NCI-H187 treated with DMSO at 0.1 percent for 48 hours (cell line): ENCODE measurements at places on chromosomes 12 and 14.
A peak's percentile ranks its signal among the peaks of the same experiment; 100 is the strongest.

- no peak for DNase-seq
These were observed 7.8 kb downstream of the GMFB start for GRCh38 chr14:54480830-54481562.

DNA sequence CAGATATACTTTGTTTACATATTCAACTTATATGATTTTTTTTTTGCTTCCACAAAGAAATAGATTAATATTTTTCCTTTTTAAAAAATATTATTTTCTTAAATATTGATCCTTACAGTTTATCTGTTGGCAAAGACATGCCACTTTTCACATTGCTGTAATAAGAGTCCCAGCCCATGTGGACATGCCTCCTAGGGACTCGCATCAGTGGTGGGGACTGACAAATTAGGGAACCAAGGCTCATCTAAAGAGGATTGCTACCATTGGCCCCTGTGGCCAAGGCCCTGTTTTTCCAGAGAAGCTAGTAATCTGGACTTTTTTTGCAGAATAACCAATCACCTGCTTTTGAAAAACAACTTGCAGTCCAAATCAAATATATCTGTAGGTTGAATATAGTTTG, 27.8 kb upstream of the BMAL2 start:
- no peak for DNase-seq

GRCh38 chr14:92686900-92687427, 61.5 kb downstream of the LGMN start:
- DNase-seq: peak; percentile 26

DNA sequence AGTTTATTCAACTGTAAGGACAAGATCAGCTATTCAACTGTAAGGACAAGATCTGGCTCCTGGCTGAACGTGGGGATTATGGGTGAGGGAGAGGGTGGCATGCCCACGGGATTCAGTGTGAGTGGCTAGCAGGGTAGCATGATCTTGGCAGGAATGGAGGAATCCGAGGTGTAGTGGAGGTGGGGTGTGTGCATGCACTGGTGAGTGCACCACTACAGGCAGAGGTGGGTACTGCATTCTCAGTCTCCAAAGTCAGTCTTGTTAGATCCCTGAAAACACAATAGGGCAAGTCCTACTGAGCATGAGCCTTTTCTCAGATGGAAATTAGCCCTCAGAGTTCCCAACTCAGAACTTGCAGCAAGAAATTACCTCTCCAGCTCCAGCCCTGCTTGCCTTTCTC, 32.2 kb upstream of the DCD start:
- DNase-seq: no peak

- no peak for DNase-seq
These were observed 121.3 kb downstream of the KCNMB4 start for GRCh38 chr12:70487440-70487839.

DNA sequence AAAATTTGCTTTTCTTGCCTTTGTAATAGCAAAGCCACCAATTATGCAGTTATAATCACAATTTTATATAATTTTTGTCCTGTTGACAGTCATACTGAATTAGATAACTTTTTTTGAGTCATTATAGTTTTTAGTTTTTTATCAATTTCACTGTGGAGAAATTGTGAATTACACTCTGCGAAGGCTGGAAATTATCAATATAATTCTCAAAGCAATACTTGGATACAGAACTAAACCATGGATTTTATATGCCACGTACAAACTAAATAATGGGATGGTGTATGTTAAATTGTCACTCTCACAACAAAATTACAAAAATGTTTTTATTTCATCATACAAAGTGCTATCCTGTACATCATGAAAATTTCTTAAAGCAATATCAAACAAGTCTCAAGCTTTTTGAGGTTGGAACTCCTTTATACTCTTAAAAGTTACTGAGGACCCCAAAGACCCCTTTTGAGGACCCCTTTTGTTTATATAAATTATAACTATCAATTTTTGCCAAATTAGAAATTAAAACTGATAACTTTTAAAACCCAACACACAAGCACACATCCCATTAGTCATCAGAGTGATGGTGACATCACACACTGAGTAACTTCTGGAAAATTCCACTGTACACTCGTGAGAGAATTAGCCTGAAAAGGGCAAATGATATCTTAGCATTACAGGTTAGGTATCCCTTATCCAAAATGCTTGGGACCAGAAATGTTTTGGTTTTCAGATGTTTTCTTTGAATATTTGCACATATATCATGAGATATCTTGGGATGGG, 19.8 kb upstream of the AQP2 start:
- DNase-seq: no peak

GRCh38 chr12:1836241-1836803, 16.0 kb downstream of the LRTM2 start:
- no peak for DNase-seq

DNA sequence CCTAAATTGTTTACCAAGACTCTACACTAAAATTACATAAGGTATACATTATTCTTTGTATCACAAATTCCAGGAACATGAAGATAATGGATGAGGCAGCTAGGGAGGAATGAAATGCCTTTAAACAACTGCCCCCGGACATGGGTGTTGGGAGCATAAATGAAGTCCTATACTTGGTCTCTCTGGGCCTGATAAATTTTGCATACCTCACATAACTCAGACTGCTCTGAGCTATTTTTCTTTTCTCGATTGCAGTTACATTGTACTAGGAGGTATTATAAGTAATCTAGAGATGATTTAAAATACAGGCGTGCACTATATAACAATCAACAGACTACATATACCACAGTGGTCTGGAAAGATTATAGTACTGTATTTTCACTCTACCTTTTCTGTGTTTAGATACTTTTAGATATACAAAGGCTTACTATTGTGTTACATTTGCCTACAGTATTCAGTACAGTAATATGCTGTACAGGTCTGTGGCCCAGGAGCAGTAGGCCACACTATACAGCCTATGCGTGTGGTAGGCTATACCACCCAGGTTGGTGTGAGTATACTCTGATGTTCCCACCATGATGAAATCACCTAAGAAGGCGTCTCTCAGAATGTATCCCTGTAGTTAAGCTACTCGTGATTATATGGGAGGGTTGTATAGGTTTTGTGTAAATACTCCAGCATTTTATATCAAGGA, 14.3 kb downstream of the FNTB start:
- DNase-seq: no peak

DNA sequence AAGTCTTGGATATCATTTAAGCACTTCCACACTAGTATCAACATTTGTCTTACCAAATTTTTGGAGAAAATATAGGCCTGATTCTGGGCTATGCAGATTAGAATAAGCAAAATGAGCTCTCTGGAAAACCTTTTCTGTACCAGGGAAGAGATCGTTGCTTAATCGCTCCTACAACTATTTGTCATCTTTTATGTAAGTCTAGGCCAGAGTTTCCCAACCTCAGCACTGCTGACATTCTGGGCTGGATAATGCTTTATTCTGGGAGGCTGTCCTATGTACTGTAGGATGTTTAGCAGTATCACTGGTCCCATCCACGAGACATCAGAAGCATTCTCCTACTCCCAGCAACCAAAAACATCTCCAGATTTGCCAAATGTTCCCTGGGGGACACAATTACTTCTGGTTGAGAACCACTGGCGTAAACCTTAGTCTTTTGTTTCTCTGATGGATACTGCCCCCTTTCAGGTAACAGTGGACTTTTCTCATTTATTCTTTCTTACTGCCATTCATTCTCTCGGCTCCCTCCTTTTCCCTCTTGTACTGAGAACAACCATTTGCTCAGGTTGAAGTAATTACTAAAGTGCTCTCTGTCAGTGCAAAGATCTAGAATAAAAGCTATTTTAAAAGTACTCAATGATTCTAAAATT, 316.9 kb upstream of the E2F7 start:
- no peak for DNase-seq

GRCh38 chr12:12926571-12927071, 25.3 kb downstream of the GPRC5D start:
- no peak for DNase-seq

- DNase-seq: no peak
These were observed 31.9 kb downstream of the KTN1 start for GRCh38 chr14:55611859-55612258.

- no peak for DNase-seq
These were observed 97.2 kb upstream of the BBS10 start for GRCh38 chr12:76445462-76445861.

DNA sequence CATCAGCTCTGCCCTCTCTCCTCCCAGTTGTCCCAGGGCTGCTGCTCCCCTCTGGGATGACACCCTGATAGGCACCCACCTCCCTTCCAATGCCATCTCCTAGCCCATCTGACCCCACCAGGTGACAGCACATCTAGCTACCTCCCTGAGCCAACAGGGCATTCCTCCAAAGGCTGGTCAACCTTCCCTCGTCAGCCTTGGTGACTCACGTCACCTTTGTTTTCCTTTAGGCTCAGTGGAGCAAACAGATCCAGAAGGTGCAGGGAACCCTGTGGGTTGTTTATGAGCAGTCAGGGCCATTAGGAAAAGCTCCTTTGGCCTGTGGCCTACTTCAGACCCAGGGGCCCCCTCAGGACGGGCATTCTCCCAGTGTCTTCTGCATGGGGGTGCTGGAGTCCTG, 32.4 kb downstream of the PIGH start:
- DNase-seq: no peak

GRCh38 chr14:59507063-59507751, 22.9 kb downstream of the JKAMP start:
- peak; percentile 47 for DNase-seq

GRCh38 chr14:32039401-32040030, 37.6 kb upstream of the ARHGAP5 start:
- DNase-seq: no peak
